ENCODE measurements at places on chromosomes 6 and 20.

DNA sequence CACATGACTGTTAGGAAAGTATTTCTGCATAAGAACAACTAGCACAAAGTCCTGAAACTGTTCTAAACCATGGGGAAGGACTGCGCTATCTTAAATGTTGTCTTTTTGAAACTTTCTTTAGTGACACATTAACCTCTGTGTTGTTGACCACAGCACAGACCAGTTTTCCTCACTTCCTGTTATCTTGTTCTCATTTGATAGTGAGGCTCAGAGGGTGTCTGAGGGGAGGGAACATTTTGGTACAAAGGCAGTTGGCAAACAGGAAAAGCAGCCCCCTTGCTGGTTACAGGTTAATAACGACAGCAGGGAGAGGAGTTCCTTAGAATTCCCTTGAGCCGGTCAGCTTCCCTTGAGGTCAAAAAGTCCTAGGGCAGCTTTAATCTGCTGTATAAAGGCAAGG is 143.5 kb upstream of the BMP2 start:
- DNase-seq, result no peak

DNA sequence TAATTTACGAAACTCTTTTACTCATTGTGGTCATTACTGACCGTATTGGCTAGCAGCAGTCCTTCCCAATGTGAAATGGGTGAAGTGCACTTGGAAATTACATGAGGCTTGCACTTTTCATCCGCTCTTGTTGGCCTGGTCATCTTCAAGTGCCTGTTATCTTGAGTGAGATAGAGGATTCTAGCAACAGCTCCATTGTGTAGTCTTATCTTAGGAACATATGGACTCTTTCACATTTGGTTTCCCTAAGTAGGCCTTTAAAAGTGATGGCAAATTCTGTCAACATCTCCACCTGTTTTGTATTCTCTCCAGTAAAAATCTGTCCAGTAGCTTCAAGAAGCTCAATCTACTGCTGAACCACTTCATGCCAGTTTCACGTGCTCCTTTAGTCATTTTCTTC is 114.8 kb upstream of the MARCKS start:
- no peak for DNase-seq

DNA sequence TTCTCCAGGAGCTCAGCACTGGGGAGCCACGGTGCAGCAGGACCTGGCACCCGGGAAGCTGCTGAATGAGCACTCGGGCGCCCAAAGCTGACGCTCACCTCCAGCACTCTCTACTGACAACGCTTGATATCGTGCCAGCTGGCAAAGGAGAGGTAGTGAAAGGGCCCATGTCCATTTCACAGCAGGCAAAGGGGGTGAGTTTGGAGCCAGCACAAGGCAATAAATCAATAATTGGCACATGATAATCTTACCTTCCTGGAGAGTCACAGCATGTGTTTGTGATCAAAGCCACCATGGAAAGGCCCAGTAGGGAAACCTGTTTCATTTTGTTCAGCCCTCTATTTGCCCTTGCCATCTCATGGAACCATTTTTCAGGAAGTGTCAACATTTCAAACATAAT is 23.3 kb upstream of the SMIM26 start:
- no peak for DNase-seq

DNA sequence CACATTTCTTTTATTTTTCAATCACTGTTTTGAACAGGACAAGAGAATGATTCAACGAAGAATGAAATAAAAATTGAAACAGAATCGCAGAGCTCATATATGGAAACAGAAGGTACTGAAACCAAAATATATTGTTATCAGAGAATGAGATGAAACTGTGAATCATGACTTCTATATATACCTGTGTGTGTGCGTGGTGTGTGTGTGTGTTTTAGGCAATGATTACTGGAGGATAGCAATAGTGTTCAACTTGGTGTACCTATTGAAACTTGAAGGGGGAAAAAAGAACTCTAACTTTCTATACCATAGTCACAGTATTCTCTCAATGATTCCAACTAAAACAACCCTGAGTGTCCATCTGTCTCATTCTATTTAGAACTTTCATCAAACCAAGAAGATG is 586.6 kb downstream of the KIF16B start:
- no peak for DNase-seq

DNA sequence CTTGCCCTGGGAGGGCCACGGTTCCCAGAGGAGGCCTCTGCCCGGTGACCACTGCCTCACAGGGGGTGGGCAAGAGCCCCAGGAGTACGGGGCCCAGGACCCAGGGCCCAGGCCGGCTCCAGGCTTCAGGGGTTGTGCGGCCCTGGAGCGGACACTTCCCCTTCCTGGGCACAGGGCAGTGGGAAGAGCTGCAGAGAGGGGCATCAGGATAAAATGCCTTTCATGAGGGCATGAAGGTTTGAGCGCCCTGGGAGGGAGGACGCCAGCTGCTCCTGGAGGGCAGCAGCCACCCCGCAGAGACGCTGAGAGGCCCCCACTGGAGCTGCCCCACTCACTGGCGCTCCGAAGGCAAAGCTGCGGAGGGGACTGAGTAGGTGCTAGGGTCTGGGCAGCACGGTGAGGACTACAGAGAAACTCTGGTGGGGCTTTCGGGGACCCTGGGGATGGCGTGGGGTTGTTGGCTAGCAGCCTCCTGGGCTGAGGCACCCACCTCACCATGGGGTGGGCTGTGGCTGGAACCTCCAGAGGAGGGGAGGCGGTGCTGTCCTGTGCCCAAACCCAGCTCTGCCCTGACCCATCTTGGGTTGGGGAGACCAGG is 10.4 kb downstream of the LAMA5 start:
- DNase-seq, result no peak

GRCh38 chr6:14927398-14927797 is 318.5 kb upstream of the JARID2 start:
- DNase-seq, result no peak

GRCh38 chr6:13485923-13486562 is 1.4 kb downstream of the GFOD1 start:
- DNase-seq, result peak; percentile 24

DNA sequence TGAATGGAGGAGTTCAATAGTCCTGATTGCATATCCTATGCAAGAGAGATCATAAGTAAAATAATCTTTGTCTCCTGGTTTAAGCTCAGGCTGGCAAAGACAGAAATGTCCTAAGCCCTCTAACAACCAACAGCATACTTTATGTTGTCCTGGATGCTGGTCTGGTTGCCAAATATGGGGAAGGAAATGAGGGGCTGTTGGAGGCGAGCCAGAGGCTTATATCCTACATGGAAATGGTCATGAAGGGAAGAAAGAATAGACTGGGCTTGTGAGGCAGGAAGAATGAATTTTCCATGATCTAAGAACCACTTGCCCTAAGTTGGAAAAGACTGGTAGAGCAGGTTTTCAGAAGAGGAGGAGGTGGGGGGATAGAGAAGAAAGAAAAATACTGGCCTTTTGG is 237.1 kb downstream of the SMOC2 start:
- DNase-seq, result no peak

GRCh38 chr20:32527447-32528055 is 57.6 kb downstream of the NOL4L start:
- DNase-seq, result no peak

DNA sequence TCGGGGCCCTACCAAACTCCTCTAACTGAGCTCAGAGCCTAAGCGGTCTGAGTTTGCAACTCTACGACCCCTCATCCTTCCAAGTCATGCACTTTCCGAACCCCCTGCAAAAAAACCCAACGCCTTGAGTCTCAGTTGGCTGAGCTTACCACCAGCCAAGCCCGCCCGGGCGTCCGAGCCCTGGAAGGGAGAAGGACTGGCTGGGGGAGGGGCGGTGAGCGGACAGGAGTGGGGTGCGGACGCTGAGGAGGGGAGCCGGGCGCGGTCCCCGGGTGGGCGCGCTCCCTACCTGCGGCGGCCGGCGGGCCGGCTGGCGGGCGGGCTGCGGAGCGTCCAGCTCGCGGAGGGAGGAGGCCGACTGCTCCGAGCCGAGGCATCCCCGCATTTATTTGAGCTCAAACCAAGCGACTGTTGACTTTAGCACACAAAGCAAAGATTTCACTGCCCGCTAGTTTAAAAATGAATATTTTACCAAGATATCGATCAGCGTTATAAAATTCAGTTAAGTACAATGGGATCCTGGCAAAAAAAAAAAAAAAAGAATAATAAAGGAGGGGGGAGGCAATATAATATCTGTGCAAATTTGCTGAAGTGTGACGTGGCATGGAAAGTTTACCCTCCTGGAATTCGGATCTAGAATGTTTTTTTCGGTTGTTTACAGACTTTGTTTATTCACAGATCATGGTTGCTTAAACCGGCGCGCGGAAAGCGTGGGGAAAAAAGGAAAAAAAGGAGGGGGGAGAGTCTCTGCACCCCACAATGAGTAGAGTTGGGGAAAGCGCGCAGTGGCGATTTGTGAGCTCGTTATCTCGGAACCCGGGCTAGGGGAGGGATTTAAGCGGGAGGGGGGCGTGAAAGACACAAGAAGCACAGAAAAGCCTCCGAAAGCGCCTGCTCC is 5.9 kb downstream of the FOXA2 start:
- no peak for DNase-seq

DNA sequence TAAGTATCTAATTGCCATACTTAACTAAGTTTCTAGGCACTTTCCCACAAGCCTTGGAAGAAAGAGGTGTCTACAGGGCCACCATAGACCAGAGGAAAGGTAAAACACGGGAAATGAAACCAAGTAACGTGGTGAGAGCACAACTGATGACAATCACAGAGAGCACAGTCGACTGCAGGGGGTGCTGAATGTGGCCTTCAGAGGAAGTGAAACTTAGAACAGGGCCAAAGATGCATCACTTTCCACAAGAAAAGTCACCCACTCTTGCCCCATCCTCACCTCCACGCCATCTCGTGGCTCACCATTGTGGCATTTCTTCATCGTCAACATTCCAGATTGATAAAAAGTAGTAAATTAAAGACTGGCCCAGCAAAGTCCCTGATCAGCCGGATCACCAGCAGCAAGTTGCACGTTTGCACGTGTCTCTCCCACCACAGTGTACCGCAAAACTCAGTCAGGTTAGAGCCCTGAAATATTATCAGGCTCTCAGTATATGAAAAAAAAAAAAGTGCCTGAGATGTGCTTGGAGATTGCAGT is 31.4 kb downstream of the HIVEP2 start:
- peak; percentile 41 for DNase-seq

GRCh38 chr6:26104457-26105108 is 17.4 kb downstream of the HFE start:
- DNase-seq, result no peak

DNA sequence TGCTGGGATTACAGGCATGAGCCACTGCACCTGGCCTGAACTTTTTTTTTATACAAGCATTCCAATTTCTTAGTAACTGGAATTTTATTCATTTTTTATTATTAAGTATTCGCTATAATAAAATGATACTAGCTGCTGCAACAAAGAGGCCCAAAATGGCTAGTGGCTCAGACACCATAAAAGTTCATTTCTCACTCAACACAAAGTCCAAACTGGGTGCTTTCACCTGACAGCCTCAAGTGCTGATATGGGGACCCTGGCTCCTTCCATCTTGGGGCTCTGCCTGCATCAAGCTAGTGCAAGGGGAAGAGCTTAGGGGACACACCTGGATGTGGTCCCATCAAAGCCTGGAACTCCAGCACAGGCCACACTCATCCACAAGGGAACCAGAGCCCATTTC is 12.2 kb upstream of the NOP56 start:
- no peak for DNase-seq

- no peak for DNase-seq
Measured at GRCh38 chr20:50215101-50215690, 24.6 kb downstream of the CEBPB start.

- no peak for DNase-seq
Measured at GRCh38 chr6:31247813-31248212, 24.1 kb downstream of the HLA-C start.

- no peak for DNase-seq
Measured at GRCh38 chr20:47857569-47858464, 72.5 kb upstream of the SULF2 start.

DNA sequence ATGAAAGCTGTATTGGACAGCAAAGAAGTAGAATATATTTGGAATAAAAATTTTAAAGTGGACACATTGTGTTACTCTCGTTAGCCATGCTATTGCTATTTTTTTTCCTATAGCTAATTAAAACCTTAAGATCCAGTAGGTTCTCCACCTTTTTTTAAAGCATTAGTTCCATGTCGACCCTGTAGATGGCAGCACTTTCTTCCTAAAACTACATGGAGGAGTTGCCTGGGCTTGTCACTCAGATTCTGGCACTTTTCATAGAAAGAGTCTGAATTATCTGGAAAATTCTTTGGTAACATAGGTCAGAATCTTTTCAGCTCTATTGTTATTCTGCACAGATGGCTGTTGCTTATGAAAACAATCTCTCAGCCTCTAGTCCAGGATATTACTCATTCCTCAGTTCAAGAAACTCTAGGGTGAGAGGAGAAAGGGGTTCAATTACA is 42.0 kb upstream of the ESR1 start:
- DNase-seq, result no peak

GRCh38 chr6:121395736-121396135 is 39.7 kb upstream of the GJA1 start:
- DNase-seq, result no peak

DNA sequence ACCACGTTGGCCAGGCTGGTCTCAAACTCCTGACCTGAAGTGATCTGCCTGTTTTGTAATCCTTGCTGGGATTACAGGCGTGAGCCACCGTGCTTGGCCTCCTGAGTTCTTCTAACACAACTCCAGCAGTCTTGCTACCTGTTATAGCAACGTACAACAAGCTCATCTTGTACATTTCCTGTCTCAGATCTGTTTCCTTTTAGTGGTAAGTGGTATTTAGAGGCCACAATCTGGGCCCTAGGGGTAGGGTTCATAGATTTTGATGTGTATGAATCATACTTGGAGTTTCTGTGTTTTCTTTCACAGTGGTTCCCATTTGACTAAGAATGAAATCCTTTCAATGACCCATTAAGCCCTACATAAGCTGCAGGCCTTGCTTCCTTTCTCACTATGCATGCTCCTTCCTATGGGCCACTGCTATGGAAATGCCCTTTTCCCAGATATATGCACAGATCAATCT is 27.1 kb upstream of the SYNCRIP start:
- DNase-seq, result peak; percentile 7

- DNase-seq, result no peak
Measured at GRCh38 chr20:33693741-33694638, 7.8 kb upstream of the E2F1 start.

Data from stimulated activated CD4-positive, alpha-beta T cell treated with anti-CD3 and anti-CD28 coated beads, Interleukin-1b, Interleukin-23, amount 100 ng/mL, for 1 hour (primary cell).